ENCODE measurements at places on chromosomes 5 and 9.
A peak's percentile ranks its signal among the peaks of the same experiment; 100 is the strongest.

DNA sequence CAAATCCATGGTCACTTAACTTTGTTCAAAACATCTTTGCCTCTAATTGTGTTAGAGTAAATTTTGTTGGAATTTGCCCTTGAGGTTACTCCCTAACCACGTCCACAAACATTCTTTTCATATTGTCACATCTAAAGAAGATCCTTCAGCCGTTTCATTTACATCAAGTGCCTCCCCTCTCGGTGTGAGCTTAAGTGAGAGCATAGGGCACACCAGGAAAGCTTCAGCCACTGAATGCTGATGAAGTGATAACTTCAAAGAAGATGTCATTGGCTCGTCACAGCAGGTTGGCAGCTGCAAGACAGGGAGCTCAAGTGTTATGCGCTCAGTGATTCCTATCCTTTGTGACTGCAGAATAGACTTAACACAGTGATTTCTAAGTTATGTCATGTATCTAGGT is 49.6 kb upstream of the ADAMTS19 start:
- DNase-seq: no peak

GRCh38 chr5:126508962-126509279 is 85.7 kb downstream of the GRAMD2B start:
- DNase-seq: no peak

DNA sequence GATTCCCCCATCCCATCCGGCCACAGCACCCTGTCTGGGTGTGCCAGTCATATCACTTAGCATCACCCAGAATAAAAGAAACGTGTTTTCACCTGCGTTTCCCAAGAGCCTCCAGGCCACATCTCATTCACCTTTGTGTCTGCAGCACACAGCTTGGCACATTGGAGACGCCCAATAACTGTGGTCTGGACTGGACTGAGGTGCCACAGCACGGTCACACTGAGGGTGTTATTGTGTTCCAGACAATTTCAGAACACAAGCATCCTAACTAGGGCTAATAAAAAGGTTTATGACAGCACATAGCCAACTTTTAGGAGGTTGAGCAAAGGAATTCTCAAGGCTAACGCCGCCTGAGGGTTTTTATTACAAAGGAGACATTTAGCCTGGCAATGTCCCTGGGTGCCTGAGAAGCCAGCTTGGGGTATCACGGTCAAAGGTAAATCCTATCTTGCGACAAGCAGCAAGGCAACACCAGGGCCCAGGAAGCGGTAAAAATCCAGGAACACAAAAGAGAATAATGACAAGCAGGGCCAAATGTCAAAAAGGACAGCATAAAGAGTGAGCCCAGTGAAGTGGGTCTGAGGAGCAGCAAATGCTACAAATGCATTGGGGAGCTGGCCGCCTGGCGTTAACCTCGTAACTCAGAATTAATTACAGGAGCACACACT is 3.4 kb downstream of the EPB41L4B start:
- DNase-seq: no peak

- DNase-seq: peak; percentile 35
Observed at GRCh38 chr5:56951126-56951945, 587 bp downstream of the MIER3 start.

DNA sequence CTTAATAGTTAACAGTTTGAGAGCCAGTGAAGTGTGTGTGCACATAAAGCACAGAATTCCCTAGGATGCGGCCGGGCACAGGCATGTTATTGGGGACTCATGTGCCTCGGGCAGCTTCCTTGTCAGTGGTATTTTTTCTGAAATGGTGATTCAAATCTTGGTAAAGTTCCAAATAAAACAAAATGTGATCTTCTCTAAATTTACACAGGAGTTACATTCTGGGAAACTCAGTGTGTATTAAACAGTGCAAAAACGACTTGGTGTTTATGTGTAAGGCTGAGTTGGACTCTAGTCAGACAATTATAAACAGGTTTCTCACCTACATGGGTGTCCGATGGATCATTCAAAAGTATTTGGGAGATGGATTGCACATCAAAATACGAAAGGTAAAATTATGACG is 48.9 kb downstream of the BOD1 start:
- DNase-seq: no peak

GRCh38 chr5:112418659-112419163 is 366 bp downstream of the EPB41L4A start:
- no peak for DNase-seq

GRCh38 chr5:110264661-110265060 is 461.8 kb downstream of the TMEM232 start:
- DNase-seq: no peak

Data from Calu3 (cell line).